ENCODE measurements at places on chromosomes 4 and X. TPM values are rescaled to one million over a fixed set of nuclear protein-coding genes. Genes with fewer than 3 reads are reported as not detected.
A peak's percentile ranks its signal among the peaks of the same experiment; 100 is the strongest.

PAGE2 gene
- not detected for polyA plus RNA-seq

GRCh38 chr4:99763635-99764101, 53.0 kb upstream of the DAPP1 start:
- peak; percentile 44 for DNase-seq

TRAM1L1 gene
- 1.5 TPM for polyA plus RNA-seq

PDGFRA gene
- 0.22 TPM for polyA plus RNA-seq

GRCh38 chr4:159516556-159517140, 413.8 kb downstream of the RAPGEF2 start:
- DNase-seq, result no peak

- no peak for DNase-seq
Observed at GRCh38 chr4:144906181-144906925, 191.6 kb downstream of the ANAPC10 start.

- no peak for DNase-seq
Observed at GRCh38 chr4:142191901-142192300, 555.5 kb downstream of the IL15 start.

DNA sequence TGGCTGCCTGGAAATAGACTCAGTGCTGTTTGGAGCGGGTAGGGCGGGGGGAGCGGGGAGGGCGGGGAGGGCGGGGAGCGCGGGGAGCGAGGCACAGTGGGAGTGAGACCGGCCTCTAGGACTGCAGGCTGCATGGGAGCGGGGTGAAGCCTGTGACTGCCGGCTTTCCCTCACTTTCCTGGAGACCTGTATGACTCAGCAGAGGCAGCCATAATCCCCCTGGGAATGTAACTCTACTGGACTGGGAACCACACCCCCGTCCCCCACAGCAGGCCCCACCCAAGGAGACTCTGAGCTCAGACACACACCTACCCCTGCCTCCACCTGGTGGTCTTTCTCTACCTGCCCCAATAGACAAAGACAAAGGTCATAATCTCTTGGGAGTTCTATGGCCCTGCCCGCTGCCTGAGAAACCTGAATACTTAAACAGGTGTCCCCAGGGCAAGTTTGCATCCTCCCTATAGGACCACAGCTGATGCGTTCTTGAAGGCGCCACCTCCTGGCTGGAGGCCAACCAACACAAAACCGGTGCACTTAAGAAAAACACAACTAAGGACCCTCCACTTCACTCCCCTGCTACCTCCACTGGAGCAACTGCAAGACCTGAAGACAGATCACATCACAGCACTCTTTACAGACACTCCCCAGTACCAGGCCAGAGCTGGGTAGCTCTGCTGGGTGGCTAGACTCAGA, 18.0 kb downstream of the HDAC8 start:
- no peak for DNase-seq

GRCh38 chr4:144666539-144667175, 20.7 kb downstream of the HHIP start:
- DNase-seq, result peak; percentile 5

Data from keratinocyte (primary cell).